ENCODE measurements at places on chromosomes 3 and 15.

- DNase-seq: no peak
These were observed 31.2 kb downstream of the PLA1A start for GRCh38 chr3:119628816-119629445.

DNA sequence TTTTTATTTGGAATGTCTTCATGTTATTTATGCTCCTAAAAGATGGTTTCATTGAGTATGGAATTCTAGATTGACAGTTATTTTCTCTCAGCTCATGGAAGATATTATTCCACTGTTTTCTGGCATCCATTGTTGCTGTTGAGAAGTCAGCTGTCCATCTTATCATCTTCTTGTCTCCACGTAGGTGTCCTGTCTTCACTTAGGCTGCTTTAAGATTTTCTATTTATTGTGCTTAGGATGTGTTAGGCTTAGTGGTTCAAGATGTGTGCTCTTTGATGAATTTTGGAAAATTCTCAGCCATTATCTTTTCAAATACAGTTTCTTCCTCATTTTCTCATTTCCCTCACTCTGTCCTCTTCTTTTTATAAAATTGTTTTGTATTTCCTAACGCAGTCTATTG, 52.0 kb downstream of the SNRK start:
- no peak for DNase-seq

GRCh38 chr3:62781121-62781520, 94.1 kb downstream of the CADPS start:
- DNase-seq: no peak

GRCh38 chr15:32685576-32685975, 32.2 kb upstream of the GREM1 start:
- no peak for DNase-seq
